ENCODE measurements at places on chromosomes 16 and 17.

DNA sequence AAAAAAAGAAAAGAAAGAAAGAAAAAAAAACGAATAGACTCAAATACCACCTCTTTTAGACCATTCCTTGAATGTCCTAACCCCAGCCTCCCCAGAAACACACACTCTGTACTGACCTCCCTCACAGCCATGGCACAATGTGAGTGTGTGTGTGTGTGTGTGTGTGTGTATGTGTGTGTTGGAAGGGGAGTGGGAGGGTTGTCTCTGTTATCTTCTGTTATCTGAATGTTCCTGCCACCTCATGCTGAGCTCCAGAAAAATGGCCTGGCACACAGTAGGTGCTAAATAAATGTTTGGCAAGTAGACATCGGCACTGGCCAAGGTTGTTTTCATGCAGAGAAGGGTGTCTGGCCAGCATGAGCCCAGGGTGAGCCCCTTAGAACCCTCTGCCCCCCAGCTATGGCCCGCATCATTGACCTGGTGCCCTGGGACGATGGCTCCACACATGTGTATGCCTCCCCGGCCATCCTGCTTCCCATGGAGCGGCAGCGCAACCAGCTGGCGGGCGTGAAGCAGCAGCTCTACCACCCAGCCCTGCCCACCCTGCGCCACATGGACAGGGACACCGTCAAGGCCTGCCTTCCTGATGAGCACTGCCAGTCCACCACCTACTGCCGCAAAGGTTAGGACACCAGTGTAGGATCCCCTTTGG, 6.6 kb upstream of the CNGB1 start:
- DNase-seq = peak; percentile 27

DNA sequence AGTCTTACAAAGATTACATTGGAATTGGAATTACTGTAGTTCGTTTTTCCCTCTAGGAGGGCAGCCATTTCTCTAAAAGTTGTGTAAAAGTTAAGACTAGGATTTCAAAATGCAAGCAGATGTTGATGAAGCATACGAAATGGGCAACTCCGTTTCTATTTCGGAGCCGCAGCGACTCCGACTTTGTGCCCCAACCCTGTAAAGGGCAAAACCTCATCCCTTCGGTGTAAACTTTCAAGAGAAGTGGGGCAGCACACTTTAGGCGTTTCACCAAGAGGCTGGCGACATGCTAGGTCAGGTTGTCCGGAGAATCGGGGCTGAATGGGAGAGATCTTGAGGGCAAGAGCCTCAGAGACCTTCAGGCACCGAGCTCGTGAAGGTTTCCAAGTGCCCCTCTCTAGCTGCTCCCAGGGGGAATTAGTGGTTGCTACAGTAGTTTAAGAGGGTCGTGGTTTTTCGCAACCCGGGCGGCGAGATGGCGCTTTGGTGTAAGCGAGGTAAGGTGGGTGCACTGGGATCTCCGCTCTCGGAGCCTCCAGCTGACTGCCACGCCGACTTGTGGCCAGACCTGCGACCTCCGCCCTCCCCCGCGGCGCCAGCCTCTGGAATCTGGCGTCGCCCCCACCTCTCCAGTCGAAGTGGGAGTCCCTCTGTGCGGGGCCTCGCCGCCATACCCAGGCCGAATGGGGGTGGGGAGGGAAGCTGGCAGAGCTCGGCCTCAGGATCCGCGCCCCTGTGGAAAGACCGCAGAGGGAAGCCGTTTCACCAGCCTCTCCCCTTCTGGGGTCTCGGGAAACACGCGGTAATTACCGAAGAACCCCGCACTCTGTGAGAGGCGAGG, 1.0 kb upstream of the HEXIM2 start:
- DNase-seq = peak; percentile 59

- DNase-seq = no peak
These were observed 2.6 kb downstream of the TMEM220 start for GRCh38 chr17:10727192-10727591.

DNA sequence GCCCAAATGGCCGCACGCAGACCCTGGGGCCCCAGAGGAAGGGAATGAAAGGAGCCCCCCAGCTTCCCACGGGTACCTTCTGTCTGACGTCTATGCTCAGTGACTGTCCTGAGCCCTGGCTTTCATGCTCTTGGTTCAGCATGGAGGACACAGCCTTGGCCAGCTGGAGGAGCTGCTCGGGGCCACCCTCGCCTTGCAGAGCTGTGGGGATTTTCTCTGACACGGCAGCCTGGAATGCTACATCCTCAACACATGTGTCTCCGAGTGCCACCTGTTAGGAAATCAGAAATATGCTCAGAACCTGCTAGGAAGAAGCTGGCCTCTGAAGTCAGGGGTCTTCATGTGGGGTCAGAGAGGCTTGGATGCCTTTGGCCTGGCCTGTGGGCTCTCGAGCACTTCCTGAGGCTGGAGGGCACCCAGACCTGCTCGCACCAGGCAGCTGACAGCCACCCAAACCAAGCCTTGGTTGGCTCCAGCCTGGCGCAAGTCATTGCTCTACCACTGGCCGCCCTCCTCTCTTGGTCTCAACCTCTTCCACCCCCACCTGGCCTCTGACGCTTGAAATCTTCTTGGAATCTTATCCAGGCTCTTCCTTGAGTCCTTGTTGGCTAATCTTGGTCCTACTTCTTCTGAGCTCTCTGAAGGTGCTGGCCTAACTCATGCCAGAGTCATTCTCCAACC, 63.7 kb upstream of the BCO1 start:
- no peak for DNase-seq
